NCI-H2081 treated with DMSO at 0.1 percent for 48 hours (cell line): ENCODE measurements at places on chromosomes 2 and 18.

GRCh38 chr2:232321156-232321816 lies 57.3 kb upstream of the ALPP start:
- DNase-seq: no peak

GRCh38 chr2:217934321-217935131 lies 68.3 kb downstream of the TNS1 start:
- DNase-seq: no peak

- DNase-seq: no peak
These were observed 142.7 kb downstream of the DYSF start for GRCh38 chr2:71596011-71596410.

DNA sequence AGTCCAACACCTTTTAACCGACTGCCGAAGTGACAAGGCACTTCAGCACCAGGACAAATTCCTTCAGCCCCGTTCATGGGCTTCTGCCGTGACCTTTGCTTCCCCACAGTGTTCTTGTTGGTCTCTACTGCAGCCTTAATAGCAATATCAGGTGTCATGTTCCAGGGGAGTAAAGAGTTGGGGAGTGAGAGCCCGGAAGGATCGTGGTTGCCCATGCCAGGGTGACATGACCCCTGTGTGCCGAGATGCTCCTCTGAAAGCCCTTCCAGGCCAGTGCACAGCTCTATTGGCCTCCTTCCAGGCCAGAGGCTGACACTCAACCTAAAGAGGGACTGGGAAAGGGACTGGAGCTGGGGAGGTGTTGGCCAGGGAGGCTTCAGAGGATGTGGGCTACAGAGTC lies 279.2 kb downstream of the CYRIA start:
- DNase-seq: no peak

GRCh38 chr18:76952747-76953146 lies 130.4 kb downstream of the ZNF236 start:
- DNase-seq: no peak

DNA sequence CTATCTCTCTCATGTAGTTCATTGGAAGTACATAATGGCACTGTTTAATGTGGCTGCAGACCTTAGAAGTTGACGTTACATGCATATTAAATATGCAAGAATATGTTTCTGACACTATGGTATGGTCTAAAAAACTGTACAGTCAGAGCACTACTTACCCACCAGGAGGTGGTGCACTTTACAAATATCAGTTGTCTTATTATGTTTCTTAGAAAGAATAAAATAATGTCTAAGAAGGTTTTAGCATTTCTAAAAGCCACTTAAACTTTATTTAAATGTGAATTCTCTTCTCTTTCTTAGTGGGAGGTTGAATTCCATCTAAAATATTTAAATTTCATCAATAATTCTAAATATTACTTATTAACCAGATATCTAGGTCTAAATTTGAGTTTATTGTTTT lies 4.3 kb downstream of the TMEFF2 start:
- no peak for DNase-seq

DNA sequence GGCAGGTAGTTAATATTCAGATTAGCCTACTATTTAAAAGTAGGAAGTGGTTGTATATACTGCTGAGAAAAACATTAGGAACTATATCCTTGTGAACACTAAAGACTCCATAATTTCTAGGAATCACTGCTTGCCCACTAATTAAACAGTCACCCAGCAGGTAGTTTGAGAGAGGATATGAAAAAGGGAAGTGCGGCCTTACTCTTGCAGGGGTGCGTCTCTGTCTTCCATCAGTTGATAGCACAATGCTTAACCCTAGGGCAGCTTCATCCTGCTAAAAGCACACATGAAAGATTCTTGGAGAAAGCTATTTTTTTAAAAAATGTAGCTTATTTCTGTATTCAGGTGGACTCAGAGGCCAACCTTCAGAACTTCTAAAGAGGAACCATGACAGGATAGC lies 53.1 kb upstream of the ATP5MC3 start:
- DNase-seq: no peak

GRCh38 chr18:39186008-39186407 lies 1620.4 kb upstream of the CELF4 start:
- DNase-seq: no peak

DNA sequence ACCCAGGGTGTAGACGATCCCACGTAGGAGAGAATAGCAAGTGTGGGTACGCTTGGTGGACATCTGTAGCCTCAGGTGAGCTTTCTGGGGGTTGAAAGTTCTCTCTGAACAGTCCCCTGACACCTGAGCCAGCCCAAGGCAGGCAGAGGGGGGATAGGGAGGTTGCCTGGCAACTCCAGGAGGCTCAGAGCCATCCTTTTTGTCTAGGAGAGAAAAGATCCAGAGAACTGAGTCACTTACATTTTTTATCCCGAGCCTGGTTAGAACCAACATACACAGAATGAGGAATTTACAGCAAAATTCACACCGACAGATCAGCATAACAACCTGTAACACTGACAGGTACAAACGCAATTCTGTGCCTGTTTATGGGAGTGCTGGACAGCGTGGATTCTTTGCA lies 113.2 kb downstream of the SH3BP4 start:
- DNase-seq: no peak

DNA sequence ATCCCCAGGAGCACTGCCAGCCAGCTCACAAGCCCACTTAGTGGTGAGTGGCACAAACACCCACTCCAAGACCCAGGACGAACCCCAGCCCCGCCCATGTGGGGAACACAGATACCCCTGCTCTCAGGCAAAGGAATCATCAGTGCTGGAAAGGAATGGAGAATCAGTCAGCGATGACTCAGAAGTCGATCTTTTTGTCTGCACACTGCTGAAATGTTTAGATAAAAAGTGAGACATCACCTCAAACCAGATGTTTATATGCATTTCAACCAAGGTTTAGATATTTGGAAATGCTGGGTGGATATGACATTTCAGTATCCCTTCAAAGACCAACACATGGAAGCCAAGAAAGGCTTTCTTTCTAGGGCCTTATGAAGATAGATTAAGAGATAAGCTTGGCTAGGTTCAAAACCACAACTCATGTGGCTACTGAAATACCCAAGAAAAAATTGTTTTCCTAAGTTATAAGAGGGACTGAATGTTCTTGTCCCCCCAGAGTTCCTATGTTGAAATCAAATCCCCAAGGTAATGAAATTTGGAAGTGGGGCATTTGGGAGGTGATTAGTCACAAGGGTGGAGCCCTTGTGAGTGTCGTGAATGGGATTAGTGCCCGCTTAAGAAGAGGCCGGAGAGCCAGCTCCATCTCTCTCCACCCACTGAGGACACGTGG lies 43.7 kb downstream of the POU3F3 start:
- DNase-seq: no peak

DNA sequence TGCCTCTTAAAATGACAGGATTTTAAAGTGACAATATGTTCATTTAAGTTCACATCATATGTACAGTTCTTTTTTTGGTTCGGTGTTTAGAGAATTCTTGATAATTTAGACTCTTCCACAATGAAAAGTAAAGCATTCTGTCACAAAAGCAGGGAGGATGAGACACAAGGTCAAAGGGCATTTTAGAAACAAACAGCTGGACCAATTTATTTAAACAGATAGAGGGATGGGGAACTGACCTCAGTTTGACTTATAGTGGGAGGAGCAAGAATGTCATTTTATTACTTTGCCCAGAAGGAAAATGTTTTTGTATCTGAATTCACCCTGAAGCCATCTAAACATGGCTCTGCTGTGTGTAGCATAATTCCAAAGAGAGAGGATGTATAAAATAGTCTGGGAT lies 128.5 kb downstream of the MEIS1 start:
- no peak for DNase-seq

- DNase-seq: no peak
These were observed 74.1 kb downstream of the ATP8B1 start for GRCh38 chr18:57728941-57729511.

DNA sequence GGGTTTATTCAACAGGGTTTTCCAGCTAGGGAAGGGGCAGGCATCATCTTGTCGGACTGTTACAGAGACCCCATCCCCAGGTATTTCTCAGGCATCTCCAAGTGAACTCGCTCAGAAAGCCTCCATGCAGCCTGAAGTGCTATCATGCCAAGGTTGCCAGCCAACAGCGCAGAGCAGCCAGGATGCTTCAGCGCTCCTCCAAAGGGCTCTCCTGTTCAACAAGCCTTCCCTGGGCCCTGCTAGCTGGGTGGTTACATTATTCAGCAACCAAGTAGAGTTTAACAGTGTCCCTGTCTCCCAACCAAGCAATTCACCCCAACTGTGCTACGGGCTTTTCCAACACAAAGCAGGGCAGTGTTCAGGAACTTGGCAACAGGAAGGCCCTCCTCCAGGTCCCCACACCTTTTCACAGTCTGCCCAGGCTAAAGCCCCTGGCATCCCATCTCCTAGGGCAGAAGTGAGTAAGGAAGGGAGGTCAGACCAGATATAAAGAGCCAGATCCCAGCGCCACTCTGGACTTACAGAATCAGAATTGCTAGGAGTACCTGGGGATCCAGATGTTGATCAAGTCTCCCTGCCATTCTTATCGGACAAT lies 52.9 kb downstream of the ZBTB7C start:
- no peak for DNase-seq

DNA sequence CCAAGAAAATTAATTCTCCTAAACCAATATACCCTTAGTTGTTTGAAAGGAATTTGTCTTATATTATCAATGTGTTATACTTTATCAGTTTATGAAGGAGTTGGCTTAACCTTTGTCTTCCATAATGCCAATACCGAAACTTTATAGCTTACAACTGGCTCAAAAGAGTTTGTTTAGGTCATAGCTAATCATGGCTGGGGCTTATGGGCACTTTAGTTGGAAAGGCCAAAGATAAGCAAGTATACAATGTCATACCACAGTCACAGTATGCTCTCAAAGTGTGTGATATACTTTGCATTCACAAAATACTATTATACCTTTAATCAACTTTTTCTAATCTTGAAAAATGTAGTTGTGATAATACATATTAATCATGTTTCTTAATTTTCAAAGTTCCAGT lies 2.3 kb downstream of the KLHL41 start:
- no peak for DNase-seq

GRCh38 chr2:67626656-67627055 lies 229.5 kb downstream of the ETAA1 start:
- DNase-seq: no peak

- no peak for DNase-seq
These were observed 212.4 kb upstream of the PXDN start for GRCh38 chr2:1956520-1957289.

DNA sequence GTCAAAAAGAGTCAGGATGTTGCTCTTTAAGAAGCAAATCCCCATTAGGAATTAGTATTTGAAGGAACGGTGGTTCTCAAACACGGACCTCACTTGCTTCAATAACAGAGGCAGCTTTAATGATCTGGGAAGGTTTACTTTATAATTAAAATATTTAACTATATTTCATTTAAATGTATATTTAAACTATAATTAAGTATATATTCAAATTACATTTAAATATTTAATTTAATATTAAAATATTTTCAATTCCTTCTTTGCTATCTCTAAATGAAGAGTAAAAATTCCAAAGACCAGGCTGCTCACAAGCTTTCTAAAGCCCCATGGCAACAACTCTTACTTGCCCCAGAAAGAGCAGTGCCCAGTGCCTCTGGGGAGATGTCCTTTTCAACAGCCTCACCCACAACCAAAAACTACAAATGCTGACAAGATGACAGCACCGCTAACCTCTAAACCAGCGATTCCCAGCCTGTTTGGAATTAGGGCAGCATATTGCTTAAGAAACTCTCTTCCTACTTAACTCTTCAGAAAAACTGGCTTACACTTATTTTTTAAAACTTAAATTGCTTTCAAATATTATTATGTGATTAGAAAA lies 62.9 kb upstream of the POU3F3 start:
- no peak for DNase-seq

GRCh38 chr2:12728221-12728777 lies 11.6 kb downstream of the TRIB2 start:
- DNase-seq: no peak

DNA sequence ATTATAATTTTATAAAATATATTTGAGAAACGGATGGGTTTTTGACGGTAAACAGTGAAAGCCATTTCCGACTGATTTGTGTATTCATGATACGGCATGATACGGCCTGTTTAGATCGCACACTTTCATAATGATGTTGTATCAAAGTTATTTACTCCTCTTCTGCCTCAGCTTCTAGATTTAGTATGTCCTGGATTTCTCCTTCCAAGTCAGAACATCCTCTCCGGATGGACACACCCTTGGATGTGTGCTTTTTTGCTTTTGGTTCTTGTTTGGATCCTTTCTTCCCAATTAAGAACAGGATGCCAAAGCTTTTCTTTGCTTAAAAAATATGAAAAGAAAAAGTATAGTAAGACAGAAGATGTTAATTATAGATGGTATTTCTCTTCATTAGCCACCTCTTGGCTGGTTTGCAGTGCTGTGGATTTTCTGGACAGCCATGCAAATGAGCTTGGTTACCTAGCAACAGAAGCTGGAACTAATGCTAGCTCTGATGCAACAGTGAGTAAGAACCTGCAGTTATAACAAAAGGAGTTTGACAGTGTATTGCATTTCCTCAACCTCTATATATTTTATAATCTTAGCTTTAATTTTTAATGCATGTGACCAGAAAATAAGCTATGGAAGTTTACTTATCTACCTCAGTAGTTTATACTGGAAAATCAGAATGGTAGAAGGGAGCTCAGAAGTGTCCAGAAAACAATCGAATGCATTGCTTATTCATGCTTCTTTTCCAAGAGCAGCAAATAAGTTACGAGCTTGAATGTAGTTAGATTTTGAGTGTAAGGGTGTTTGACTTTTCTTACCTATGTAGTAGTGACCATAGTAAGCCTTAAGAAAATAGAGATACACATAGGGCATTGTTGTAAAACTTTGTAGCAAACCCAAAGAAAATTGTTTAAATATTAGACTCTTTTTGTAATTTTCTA lies 27.9 kb downstream of the RMND5A start:
- no peak for DNase-seq

- DNase-seq: peak; percentile 41
These were observed 132.3 kb upstream of the DLX2 start for GRCh38 chr2:172234716-172235691.

- no peak for DNase-seq
These were observed 353.9 kb downstream of the SS18 start for GRCh38 chr18:25736516-25736915.

- DNase-seq: no peak
These were observed 7.4 kb upstream of the NTSR2 start for GRCh38 chr2:11677136-11678055.

GRCh38 chr2:59786684-59787083 lies 766.8 kb downstream of the BCL11A start:
- DNase-seq: no peak

- DNase-seq: no peak
These were observed 974.3 kb upstream of the CELF4 start for GRCh38 chr18:38539856-38540255.

DNA sequence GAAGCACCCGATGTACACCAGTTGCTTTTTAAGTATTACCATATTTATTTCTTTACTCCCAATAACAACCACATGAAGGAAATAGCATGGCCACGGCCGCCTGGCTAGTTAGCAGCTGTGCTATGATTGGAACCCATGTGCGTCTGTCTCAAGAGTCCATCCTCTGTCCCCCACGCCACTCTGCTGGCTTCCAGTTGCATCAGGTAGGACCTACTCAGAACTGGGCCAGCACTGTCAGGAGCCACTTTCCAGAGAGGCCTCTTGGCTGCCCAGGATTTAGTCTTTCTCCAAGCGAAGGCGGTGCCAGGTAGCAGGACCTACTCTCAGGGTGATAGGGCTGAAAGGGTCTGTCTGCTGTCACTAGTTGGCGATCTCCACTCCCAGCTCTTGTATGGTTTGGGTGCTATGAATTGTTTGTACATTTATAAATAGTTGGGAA lies 22.1 kb downstream of the ASB18 start:
- no peak for DNase-seq
